Stimulated activated CD4-positive, alpha-beta T cell treated with anti-CD3 and anti-CD28 coated beads, TNF-alpha, amount 100 ng/mL, for 48 hours (primary cell): ENCODE measurements at places on chromosomes 2 and 18.

DNA sequence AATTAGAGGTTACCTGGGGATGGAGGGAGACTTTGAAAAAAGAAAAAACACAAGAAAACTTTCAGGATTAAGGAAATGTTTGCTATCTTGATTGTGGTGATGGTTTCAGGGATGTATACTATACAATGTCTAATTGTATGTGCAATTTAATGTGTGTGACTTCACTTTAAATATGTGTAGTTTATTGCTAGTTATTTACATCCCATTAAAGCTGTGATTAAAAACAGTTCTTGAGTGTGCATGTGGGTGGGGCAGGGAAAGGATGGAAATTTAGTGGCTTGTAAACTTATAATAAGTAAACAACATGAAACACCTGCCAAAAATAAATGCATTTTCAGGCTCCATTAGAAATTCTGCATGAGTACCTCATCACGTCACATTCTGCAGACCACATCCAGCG is 167.0 kb downstream of the MYO5B start:
- no peak for DNase-seq

- no peak for DNase-seq
These were observed 85.9 kb downstream of the SPTBN1 start for GRCh38 chr2:54541995-54542394.

DNA sequence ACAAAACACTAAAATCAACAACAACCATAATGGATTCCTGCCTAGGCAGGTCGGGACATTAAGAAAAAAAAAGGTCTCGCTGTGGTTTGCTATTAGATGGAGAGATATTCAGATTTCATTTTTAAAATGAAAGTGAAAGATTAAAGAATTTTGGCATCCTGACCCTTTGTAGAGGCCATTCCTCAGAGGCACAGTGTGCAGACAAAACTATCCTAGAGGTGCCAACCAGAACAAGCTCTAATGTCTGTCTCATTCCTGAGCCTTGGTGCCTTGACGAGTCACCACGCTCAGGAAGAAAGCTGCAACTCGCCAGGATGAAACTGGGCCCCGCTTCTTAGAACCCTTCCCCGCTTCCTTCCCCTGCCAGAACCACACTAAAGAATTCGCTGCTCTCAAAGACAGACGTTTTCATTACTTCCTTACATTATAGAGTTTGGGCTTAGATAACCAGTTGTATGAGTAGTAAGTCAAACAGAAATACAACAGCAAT is 156.0 kb downstream of the TGIF1 start:
- DNase-seq: no peak

DNA sequence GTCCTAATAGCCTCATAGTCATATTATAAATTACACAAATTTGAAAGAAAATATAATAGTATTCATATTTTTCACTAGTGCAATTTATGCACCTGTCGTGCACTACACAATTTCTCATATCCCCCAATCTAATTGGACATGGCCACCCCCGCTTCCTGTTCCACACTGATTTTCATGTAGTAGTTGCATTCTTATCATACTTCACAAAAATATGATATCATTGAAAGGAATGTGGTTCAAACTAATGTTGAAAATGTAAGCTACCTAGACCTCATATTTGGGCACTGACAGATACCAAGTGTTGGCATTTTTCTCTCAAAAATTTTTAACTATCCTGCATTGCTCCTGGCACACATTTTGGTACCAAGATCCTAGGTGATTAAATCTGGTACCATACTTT is 985.5 kb upstream of the POU3F3 start:
- DNase-seq: no peak

GRCh38 chr2:121200419-121201315 is 84.3 kb downstream of the TFCP2L1 start:
- no peak for DNase-seq

- DNase-seq: peak; percentile 37
These were observed 29.0 kb downstream of the SERPINB5 start for GRCh38 chr18:63505566-63506335.

GRCh38 chr2:126696644-126697520 is 40.9 kb downstream of the GYPC start:
- no peak for DNase-seq

- DNase-seq: no peak
These were observed 15.4 kb downstream of the PAPOLG start for GRCh38 chr2:60771508-60771907.

GRCh38 chr2:233418761-233419546 is 64.7 kb downstream of the DGKD start:
- DNase-seq: no peak

GRCh38 chr2:7018282-7018701 is 101.1 kb downstream of the RNF144A start:
- no peak for DNase-seq

DNA sequence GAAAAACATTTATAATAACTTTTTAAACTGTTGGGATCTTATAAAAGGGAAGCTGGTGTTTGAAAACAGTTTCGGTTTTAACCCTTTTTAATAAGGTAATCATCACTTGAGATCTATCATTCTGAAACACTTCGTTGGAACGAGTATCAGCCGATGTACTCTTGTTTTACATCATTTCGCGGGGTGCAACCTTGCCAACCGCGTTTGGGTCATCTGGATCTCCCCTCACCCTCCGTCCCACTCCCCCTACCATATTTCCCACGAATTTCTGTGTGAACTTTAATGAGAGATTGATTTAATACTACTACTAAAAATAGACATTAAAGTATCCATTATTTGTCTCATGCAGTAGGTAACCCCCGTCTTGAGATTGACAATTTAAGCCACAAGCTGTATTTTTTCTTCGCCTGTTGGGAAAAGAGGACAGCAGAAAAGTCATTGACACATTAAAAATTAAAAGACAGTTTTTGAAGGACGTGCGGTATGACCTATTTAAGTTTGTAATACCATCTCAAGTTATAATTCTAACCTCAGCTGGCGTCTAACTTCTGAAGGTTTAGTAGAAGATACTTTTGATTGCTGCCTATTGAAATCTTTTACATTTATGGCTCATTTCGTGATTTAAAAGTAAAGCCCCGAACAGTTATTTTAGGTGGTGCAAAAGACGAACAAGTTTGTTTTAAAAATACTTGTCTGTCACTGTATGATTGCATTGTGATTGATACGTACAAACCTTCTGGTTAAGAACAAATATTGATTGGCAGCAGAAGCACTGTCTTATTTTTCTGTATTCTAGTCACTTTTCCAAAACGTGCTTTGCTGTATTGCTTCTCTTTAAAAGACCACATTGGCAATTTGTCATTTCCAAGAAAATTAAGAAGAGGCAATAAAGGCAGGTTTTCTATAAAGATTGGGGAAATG is 1.5 kb downstream of the CREB1 start:
- DNase-seq: no peak

GRCh38 chr2:121293450-121294325 is 8.7 kb upstream of the TFCP2L1 start:
- no peak for DNase-seq

DNA sequence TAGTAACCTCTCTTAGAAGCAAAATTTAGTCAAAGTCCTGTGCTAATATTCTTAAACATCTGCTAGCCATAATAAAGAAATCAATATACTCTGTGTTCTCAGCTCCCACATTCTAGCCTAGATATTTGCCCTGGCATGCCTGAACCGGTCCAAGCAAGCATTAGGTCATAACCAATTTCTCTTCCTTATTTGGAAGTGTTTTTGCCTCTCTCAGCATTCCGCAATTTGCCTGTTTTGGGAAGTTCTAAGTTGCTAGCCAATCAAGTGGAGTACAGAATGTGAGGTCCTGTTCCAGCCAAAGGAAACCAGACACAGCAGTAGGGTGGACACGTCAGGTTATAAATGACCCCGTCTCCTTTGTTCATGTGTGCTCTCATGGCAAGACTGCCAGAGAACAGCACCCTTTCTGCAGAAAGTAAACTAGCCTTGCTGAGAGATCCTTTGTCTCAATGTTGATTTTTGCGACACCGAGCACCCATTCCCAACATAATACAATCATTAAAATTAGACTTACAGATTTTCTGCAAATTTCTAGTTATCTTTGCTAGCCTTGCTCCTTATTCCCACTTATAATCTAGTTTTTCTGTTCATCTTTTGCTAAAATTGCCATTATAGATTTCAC is 13.0 kb upstream of the SULT1C4 start:
- no peak for DNase-seq

- DNase-seq: no peak
These were observed 12.1 kb upstream of the CXCR4 start for GRCh38 chr2:136130045-136130444.

DNA sequence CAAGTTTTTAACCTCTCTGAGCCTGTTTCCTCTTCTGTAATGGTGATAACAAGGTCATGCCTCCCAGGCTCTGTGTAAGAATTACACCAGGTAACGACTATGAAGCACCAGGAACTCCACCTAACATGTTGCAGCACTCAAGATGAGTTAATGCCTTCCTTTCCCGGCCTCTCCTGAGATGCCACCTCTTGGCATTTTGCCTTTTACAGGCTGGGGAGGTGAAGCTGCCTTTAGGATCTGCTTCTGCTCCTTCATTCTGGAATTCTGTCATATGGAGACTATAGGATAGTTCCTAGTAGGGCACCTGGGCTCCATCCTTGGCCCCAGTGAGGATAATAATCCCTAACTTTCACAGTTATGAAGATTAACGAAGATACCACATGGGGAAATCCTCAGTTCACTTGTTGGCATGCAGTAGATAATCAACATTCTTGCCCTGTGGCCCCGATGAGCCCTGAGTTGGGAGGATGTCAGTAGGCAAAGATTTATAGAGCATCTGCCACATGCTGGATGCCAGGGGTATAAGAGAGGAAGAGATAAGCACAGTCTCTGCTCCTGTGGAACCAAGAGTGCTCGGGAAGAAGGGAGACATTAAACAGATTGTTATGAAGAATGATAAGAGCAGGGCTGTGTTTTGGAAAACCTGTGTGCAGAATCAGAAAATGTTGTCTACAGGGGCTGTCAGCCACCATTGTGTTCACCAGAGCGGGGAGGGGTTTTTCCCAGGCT is 43.9 kb upstream of the KCNF1 start:
- no peak for DNase-seq

DNA sequence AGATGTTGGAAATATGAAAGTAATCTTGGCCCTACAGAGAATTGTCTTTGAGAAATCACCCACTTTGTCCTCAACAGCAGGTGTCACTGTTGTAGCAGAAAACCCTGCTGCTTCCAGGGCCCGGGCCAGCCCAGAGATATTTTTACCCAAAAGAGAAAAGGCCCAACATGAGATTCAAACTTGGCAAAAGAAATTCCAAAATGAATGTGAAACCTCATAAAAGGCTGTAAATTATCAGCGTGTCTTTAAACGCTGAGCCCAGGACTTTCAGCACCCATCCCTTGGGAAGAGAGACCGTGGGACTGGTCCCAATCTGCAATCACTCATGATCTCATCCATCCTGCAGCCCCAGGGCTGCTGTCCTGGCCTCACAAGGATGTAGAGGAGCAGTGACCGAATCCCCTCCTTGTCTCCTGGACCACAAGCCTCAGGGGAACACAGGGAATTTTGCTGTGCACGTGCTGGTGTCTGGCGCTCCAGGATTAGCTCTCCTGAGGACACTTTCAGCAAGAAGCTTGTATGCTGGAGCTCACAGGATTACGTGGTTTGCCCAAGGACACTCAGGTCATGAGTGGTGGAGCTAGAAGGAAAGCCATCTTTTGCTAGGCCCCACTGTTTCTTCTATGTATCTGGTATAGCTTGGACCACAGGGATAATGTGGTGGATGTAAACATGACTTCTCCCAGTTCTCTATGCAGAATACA is 202.1 kb downstream of the RNF144A start:
- DNase-seq: no peak

DNA sequence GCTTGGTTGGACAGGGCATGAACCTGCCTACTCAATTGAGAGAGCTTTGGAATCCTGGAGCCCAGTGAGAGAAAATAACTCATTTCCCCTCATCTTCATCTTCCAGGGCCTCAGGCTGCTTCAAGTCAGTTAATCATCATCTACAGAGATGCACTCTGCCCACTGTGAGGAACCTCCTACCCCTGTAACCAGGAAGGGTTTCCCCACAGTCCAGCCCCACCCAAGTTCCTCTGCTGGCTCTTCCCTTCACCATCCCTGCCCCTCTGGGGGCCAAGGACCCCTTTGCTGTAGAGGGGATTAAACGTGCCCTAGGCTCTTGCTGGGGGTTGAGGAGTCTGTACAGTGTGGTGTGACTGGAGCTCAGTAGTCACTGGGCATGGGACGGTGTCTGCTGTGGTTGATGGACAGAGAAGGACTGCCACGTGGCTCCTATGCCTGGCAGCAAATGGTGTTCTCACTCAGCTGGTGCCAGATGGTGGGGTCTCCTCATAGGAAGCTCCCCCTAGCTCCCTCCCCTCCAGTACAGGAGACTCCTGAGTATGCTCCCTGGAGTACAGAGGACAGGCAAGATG is 29.5 kb upstream of the LGALSL start:
- no peak for DNase-seq

DNA sequence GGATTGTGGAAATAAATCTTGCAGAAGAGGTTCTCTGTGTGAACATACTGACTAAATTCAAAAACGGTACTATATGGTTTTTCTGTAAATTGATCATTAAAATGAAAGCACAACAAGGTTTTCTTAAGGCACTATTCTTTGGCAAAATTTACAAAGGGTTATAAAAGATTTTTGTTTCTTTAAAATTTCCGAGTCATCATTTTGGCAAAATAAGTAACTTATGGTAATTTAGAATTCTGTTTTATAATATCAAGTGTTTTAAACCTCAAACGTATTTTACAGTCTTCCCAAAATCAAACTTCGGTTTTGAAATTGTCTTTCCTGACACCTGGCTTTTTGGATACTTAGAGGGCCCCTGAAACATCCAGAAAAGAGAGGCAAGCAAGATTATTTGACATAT is 101.9 kb upstream of the TFPI start:
- DNase-seq: no peak

DNA sequence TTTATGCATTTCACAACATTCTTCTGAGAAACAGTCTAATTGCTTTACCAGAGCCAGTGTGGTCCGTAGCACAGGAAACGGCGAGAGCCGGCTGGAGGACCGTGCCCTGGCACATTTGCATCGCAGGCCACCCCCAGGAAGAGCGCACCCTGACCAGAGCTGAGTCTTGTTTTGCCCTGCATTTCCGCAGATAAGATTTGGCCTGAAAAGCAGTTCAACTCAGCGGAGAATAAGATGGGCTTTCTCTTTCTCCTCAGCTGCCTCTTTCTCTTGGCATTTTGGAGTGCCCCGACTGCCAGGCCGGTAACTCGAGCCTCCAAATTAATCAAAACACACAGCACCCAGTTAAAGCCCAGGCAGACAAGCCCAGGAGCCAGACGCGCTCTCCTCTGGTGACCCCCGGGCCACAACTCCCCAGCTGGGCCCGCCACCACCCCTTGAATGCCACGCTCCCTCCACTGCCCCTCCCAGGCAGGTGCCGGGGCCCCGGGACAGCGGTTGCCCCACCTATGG is 464 bp downstream of the COL4A4 start:
- DNase-seq: no peak

- DNase-seq: no peak
These were observed 838.3 kb downstream of the SLC4A3 start for GRCh38 chr2:220465700-220466099.
